Fibroblast of the conjunctiva (primary cell): ENCODE measurements at places on chromosomes 2 and 18.
A peak's percentile ranks its signal among the peaks of the same experiment; 100 is the strongest.

GRCh38 chr2:175275539-175275938, 94.0 kb upstream of the ATP5MC3 start:
- no peak for DNase-seq

- DNase-seq, result no peak
Observed at GRCh38 chr2:230230496-230231200, 5.1 kb downstream of the SP140 start.

GRCh38 chr2:190267302-190267701, 52.3 kb downstream of the HIBCH start:
- DNase-seq, result peak; percentile 17

- DNase-seq, result no peak
Observed at GRCh38 chr2:71571945-71572344, 118.6 kb downstream of the DYSF start.

DNA sequence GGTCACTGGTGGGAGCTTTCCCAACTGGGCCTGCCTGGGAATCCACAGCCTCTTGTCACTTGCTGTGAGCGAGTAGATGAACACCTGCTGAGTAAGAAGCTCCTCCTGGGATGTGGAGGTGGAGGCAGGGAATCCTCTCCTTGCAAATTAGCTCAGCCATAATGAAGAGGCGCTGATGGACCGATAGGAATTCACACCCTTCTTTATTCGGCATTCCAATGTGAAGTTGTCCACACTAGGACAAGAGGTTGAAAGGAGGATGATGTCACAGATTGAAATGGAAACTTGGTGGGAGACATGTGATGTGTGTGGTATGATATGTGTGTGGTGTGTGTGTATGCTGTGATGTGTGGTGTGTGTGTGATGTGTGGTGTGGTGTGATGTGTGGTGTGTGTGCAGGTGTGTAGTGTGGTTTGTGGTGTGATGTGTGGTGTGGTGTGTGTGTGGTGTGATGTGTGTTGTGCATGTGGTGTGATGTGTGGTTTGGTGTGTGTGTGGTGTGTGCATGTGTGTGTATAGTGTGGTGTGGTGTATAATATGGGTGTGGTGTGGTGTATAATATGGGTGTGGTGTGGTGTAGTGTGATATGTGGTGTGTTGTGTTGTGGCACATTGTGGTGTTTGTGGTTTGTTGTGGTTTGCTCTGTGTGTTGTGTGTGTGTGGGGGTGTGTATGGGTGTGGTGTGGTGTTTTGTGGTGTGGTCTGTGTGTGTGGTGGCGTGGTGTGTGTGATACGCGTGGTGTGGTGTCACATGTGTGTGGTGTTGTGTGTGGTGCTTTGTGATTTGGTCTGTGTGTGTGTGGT, 216.4 kb downstream of the BCL2 start:
- no peak for DNase-seq

GRCh38 chr18:22176420-22177326, 7.3 kb downstream of the GATA6 start:
- DNase-seq, result no peak

GRCh38 chr2:224040753-224041152, 1.7 kb upstream of the SERPINE2 start:
- DNase-seq, result no peak
